Stimulated activated naive CD4-positive, alpha-beta T cell (primary cell): ENCODE measurements at places on chromosomes 3 and 15.

DNA sequence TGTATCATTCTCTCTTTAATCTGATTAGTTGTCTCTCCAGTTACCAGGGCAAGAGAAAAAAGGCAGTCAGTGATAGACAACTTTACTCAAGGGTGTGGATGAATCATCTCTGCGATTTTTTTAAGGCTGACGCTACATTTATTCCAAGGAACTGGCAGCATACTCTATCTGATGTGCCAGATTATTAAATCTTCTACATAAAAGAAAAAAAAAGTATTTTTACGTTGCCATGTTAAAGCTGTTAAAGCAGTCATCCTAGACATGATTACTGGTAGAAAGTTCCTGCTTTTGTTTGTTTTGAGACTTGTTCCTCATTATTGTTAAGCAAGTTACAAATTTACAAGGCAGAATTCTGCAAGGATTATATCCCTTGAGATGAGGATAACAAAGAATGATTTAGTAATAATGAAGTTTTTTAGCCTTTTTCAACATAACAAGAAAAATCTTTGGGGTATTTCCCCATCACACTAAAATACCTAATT is 121.7 kb downstream of the CBLB start:
- no peak for DNase-seq

DNA sequence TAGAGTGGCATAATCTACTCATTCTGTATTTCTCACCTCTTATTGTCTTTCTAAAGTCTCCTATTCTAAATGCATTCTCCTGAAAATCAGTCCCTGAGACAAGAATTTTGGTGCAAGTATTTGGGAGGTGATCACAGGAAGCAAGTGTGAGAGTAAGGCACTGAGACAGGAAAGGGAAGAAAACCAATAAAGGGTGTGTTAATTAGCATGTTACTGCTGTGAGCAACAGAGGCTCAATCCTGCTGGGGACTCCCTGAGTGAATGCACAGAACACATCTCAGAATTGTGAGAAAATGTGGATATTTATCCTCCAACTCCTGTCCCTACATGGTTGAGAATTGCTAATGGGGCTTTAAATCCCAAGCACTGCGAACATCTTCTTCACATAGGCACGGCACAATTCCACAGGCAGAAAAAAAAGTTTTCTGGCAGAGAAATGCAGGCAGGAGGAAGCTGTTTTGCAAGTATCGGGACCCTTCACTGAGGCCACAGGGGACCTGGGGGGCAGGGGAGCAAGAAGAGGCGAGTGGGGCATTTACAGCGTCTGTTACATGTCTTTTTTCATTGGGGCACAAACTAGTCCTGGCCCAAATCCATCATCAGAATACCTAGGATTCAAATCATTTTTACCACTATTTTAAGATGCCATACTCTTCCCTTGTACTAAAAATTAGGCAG is 27.2 kb upstream of the STT3B start:
- no peak for DNase-seq

DNA sequence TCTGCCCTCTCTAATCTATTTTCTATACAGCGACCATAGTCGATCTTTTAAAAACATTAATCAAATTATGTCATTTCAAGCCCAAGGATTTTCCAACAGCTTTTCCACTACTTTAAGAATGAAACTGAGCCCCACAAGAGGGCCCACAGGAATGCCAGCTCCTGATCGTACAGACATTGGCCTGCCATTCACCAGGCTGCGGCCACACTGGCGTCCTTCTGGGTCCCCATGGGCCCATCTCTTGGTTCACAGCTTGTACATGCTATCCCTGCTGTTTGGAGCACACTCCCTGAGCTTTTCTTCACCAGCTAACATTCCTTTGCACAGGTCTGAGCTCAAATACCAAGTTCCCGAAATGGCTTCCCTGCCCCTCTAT is 149.6 kb downstream of the MYLK start:
- DNase-seq = no peak

DNA sequence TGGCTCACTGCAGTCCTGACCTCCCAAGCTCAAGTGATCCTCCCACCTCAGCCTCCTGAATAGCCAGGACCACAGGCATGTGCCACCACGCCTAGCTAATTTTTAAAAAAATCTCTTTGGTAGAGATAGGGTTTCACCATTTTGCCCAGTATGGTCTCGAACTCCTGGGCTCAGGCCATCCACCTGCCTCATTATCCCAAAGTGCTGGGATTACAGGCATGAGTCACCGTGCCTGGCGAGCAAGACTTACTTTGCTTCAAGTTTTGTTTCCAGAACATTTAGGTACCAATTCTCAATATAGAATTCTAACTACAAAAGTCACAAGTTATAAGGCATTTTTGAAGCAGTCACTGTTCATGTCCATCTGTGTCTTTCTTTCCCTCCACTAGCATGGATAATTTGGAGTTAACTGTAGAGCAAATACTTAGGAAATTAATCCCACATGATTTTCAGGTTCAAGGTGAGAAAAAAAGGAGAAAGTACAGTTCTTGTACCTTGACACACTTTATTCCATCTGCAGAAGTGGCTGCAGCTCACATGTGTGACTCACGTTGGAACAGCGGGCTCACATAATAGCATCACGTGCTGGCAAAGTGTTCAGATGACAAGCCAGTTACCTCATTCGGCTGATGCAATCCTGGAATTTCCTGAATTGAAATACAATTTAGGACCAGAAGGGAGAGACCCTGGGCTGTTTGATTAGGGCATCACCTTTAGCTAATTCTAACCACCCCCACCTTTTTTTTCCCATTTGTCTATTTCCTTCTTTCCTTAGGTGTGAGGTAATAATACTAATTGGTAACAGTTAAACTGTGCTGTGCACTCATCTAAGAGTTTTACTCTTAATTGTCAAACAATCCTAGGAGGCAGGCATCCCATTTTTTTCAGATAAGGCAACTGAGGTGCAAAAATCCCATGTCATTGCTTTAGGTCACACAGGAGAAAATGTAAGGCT is 46.9 kb upstream of the NEDD4 start:
- no peak for DNase-seq
